ENCODE measurements at places on chromosomes 11 and 22. TPM values are rescaled to one million over a fixed set of nuclear protein-coding genes. Genes with fewer than 3 reads are reported as not detected.

DNA sequence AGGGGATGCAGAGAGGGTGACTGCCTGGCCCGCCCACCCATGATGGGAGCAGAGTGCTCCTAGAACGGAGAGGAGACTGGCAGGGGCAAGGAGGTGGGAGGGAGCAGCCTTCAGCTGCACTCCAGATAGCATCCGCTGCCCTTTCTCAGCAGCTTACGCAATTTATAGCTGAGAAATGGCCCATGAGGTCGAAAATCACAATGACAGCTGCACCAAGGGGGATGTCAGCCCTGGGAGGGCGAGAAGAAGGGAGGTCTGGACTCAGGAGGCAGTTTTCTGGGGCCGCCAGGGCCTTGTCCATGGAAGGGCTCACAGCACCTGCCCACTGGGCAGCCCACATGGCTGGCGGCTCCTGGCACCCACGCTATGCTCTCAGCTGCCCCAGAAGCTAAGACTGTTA lies 17.6 kb upstream of the MOB2 start:
- H3K36me3 ChIP-seq, result no peaks in the 10 kb centered on the region
- no peaks in the 10 kb centered on the region for H3K27me3 ChIP-seq
- H3K4me1 ChIP-seq, result peaks cover 6% of the 10 kb centered on the region
- no peak overlapping the region for H3K4me3 ChIP-seq

GRCh38 chr11:134850566-134850965 lies 438.5 kb upstream of the B3GAT1 start:
- H3K27ac ChIP-seq, result no peak overlapping the region
- H3K36me3 ChIP-seq, result no peaks in the 10 kb centered on the region
- H3K27me3 ChIP-seq, result no peaks in the 10 kb centered on the region
- no peak for DNase-seq

DNA sequence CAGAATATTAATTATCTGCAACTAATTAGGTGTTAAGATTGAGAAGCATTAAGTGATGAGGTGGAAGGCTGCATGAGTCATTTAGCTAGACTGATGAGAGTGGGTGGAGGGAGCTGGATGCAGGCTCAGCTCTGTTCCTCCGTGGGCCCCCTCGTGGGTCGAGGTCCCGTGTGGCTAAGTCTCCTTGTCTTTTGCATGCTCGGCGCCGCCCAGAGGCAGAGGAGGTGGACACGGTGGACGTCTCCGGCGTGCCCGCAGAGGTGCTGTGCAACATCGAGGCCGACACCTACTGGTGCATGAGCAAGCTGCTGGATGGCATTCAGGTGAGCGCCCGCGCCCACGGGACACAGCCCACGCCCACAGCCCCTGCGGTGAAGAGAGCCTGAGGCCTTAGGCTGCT lies 211.6 kb downstream of the TBC1D22A start:
- no peaks in the 10 kb centered on the region for H3K27me3 ChIP-seq
- no peak overlapping the region for H3K4me3 ChIP-seq
- DNase-seq, result peak; percentile 69
- peaks cover 13% of the 10 kb centered on the region for H3K36me3 ChIP-seq
- no peaks in the 10 kb centered on the region for H3K4me1 ChIP-seq
- no peak overlapping the region for H3K27ac ChIP-seq

GRCh38 chr11:27485930-27486773 lies 13.6 kb upstream of the LGR4 start:
- DNase-seq, result peak; percentile 61
- H3K4me1 ChIP-seq, result no peaks in the 10 kb centered on the region
- H3K36me3 ChIP-seq, result peaks cover 4% of the 10 kb centered on the region
- H3K27me3 ChIP-seq, result no peaks in the 10 kb centered on the region

GRCh38 chr11:128643661-128644317 lies 50.1 kb upstream of the FLI1 start:
- H3K4me3 ChIP-seq, result no peak overlapping the region
- H3K27me3 ChIP-seq, result peaks cover 5% of the 10 kb centered on the region
- H3K36me3 ChIP-seq, result no peaks in the 10 kb centered on the region
- no peak for DNase-seq
- no peak overlapping the region for H3K27ac ChIP-seq

- no peaks in the 10 kb centered on the region for H3K27me3 ChIP-seq
- H3K36me3 ChIP-seq, result no peaks in the 10 kb centered on the region
- no peaks in the 10 kb centered on the region for H3K4me1 ChIP-seq
These were observed 308.4 kb downstream of the BRD1 start for GRCh38 chr22:49519117-49519737.

Gene UPK3A
- not detected for total RNA-seq

- H3K36me3 ChIP-seq, result no peaks in the 10 kb centered on the region
- no peaks in the 10 kb centered on the region for H3K27me3 ChIP-seq
- no peak overlapping the region for H3K4me3 ChIP-seq
- DNase-seq, result no peak
- H3K4me1 ChIP-seq, result peaks cover 12% of the 10 kb centered on the region
These were observed 24.0 kb upstream of the SMTN start for GRCh38 chr22:31056986-31057599.

Data from osteoblast (primary cell).